Adipose tissue (tissue), 3 donors: ENCODE measurements at places on chromosomes 1 and 21. TPM values are rescaled to one million over a fixed set of nuclear protein-coding genes. Genes with fewer than 3 reads are reported as not detected.

The APOBEC4 gene
- 0.02 TPM for polyA plus RNA-seq

The TGFBR3 gene
- polyA plus RNA-seq = 15.2 TPM

The CAPN8 gene
- polyA plus RNA-seq = 22.6 TPM

The NBPF4 gene
- polyA plus RNA-seq = not detected

The SLC44A5 gene
- polyA plus RNA-seq = not detected

The NTRK1 gene
- polyA plus RNA-seq = 0.40 TPM

The ABCG1 gene
- polyA plus RNA-seq = 10.9 TPM

The IVL gene
- 0.40 TPM for polyA plus RNA-seq

The CNN3 gene
- polyA plus RNA-seq = 151 TPM

The DR1 gene
- polyA plus RNA-seq = 6.9 TPM
